ENCODE measurements at places on chromosomes 7 and 10.

GRCh38 chr7:116812860-116813259 is 49.5 kb upstream of the CAPZA2 start:
- H3K27me3 ChIP-seq = no peaks in the 10 kb centered on the region
- H3K4me1 ChIP-seq = peaks cover 8% of the 10 kb centered on the region
- DNase-seq = no peak
- no peak overlapping the region for H3K27ac ChIP-seq
- no peak overlapping the region for H3K4me3 ChIP-seq

DNA sequence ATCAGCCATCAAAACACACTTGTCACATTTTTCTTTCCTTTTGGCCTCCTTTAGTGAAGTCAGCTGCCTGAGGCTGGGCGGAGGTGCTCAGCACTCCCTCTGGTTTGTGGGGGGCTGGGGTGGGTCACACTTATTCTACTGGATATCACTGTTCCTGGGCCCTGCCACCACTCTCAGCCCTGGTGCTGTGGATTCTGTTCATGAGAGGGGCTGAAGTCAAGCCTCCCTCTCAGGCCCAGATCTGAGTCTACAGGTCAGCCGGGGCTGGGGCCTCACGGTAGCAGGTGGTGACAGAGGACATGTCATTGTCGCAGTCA is 180.8 kb upstream of the TNS3 start:
- no peaks in the 10 kb centered on the region for H3K4me1 ChIP-seq
- no peak overlapping the region for H3K27ac ChIP-seq
- H3K36me3 ChIP-seq = no peaks in the 10 kb centered on the region
- DNase-seq = no peak
- no peak overlapping the region for H3K4me3 ChIP-seq

DNA sequence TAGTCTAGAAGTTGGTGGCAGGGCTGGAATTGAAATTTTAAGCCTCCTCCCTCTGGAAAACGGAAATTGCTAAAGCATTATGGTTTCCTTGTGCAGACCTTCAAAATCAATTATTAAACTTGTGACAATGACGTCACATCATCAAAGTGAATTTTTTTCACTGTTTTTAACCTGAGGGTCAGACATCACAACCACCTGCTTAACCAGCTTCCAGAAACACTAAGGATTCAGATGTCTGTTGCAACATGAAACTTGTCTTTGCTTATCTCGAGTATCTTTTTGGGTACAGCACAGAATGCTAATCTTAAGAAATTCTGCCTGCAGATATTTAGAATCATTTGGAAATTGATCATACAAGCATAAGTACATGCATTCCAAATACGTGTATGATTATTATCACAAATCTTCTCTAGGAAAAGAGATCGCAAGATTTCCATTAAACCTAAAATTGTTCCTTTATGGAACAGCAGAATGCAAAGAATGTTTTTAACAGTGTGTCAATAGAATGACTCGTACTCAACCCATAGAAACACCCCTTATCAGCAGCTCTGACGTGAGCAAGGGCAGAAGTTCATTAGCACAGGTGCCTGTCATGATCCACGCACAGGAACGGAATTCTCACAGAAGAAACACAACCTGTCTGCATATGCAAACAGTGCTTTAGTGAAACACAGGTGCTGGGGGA is 4.1 kb upstream of the GTPBP4 start:
- no peak overlapping the region for H3K4me3 ChIP-seq
- no peaks in the 10 kb centered on the region for H3K27me3 ChIP-seq
- peak overlapping the region; percentile 49 for H3K27ac ChIP-seq
- DNase-seq = no peak
- H3K4me1 ChIP-seq = peaks cover 9% of the 10 kb centered on the region
- H3K36me3 ChIP-seq = no peaks in the 10 kb centered on the region

DNA sequence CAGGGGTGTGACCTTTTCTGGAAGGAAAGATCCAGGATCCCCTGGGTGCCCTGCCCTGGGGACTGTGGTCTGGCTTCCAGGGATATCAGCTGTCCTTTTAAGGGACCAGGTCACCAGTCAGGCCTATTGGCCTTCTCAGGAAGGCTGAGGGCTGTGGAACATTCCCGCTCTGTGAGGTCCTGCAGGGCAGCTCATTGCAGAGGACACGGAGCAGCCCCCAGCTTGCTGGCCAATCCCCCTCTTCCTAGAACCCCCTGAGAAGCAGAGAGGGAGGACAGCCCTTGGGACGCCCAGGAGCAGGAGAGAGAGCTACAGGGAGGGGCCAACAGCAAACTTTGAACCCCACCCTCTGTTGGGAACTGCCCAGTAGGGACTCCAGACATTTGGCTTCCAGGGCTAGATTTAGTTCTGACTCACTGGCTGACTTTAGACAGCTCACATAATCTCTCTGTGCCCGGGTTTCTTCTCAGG is 67.9 kb upstream of the COL13A1 start:
- H3K4me3 ChIP-seq = no peak overlapping the region
- H3K27ac ChIP-seq = no peak overlapping the region
- no peaks in the 10 kb centered on the region for H3K36me3 ChIP-seq
- H3K27me3 ChIP-seq = no peaks in the 10 kb centered on the region
- DNase-seq = no peak

- H3K4me3 ChIP-seq = no peak overlapping the region
- no peaks in the 10 kb centered on the region for H3K36me3 ChIP-seq
- no peaks in the 10 kb centered on the region for H3K27me3 ChIP-seq
- no peak overlapping the region for H3K27ac ChIP-seq
- no peak for DNase-seq
These were observed 265.9 kb upstream of the ZMIZ1 start for GRCh38 chr10:78802866-78803265.

GRCh38 chr7:88169717-88170320 is 50.0 kb downstream of the SRI start:
- no peaks in the 10 kb centered on the region for H3K36me3 ChIP-seq

DNA sequence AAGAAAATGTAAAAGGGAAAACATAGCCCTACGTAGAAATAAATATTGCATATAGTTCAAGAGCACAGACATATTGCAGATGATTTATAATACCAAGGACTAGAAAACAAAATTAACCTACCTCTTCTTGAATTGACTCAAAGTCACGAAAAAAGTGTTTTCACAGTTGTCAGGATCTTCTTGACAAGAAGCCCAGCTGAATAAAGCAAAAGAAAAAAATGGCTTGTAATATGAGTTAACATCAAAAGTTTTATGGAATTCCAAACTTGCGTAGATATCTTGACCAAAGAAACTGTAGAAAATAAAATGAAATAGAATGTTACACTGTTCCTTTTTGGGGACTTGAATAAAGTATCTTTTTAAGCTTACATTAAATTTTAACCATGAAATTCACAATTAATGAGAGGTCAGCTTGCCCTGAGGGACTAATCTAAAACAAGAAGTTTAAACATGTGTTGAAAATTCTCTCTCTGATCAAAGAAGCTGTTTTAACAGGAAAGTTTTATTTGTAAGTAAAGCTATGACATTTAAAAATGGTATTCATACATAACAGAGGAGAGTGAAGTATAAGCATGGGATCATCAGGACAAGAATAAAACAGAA is 133.1 kb upstream of the SEMA3C start:
- no peaks in the 10 kb centered on the region for H3K36me3 ChIP-seq
- no peak overlapping the region for H3K4me3 ChIP-seq
- H3K27me3 ChIP-seq = no peaks in the 10 kb centered on the region
- no peak for DNase-seq
- no peak overlapping the region for H3K27ac ChIP-seq

DNA sequence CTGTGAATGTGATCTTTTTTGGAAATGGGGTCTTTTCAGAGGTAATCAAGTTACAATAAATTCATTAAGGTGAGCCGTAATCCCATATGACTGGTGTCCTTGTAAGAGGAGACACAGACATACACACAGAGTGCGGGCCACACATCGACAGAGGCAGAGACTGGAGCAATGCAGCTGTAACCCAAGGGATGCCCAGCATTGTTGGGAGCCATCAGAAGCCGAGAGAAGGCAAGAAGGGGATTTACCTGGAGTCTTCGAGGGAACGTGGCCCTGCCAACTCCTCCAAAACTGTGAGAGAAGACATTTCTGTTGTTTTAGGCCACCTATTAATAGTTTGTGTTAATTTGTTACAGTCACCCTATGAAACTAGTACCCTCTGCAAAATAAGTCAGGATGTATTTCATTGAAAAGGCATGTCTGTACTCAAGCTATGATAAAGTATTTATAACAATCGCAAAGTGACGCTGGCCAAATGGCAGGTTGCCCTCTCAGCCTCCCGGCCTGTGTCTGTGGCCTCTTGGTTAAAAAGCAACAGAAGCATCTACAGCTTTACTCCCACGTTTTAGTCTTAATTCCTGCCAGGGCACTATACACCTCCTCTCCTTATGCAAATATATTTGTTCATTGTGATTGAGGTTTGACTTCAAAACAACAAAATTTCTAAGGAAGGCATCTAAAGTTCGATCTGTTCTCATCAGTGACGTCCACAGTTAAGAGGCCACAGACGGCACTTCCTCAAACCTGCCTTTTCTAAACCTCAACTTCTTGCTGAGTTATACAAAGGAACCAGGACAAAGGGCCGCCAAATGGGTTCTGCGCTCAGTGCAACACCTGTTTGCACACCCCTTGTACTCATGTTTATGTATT is 46.8 kb downstream of the HIPK2 start:
- H3K27ac ChIP-seq = peak overlapping the region; percentile 21
- peaks cover 29% of the 10 kb centered on the region for H3K4me1 ChIP-seq
- no peaks in the 10 kb centered on the region for H3K27me3 ChIP-seq
- DNase-seq = peak; percentile 88

DNA sequence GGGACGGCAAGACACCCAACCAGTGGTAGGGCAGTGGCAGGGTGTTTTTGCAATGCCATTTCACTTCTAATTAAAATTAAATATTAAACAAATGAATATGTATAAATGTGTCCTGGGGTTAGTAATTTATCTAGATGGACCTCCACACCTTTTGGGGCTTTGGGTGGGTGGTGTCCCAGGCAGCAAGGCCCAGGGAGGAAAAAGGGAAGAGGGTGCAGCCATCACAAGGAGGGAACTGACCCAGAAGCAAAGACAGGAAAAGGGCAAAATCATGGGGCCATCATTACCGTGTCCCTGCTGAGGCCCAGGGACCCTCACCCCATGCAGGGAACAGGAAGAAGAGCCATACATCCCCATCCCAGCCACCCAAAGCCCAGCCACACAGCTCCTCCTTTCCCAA is 204.6 kb downstream of the GRID1 start:
- no peak for DNase-seq
- no peaks in the 10 kb centered on the region for H3K4me1 ChIP-seq
- no peaks in the 10 kb centered on the region for H3K36me3 ChIP-seq
- no peaks in the 10 kb centered on the region for H3K27me3 ChIP-seq
- no peak overlapping the region for H3K4me3 ChIP-seq

- no peaks in the 10 kb centered on the region for H3K4me1 ChIP-seq
- H3K36me3 ChIP-seq = peaks cover 13% of the 10 kb centered on the region
- H3K27ac ChIP-seq = no peak overlapping the region
- DNase-seq = no peak
These were observed 17.1 kb downstream of the OGDHL start for GRCh38 chr10:49744924-49745605.

DNA sequence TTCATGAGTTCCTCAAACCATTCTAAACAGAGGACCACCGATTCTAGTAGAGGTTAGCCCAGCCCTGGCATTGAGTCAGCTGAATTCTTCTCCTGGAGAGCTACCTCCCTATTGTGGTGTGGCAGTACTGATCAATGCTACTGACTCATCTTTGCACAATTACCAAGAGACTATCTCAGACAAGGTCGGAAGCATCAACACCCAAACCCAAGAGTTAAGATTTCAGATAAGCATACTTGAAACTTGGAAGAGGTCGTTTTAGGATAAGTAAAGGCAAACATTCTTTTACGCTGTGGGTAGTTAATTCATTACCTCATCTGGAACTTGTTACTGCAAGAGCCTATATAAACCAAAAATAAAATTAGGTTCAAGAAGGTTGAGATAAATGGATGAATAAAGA is 154.6 kb upstream of the NRBF2 start:
- no peak overlapping the region for H3K27ac ChIP-seq
- no peaks in the 10 kb centered on the region for H3K4me1 ChIP-seq
- DNase-seq = peak; percentile 40
- no peaks in the 10 kb centered on the region for H3K36me3 ChIP-seq
- H3K4me3 ChIP-seq = no peak overlapping the region

GRCh38 chr7:139054101-139054500 is 18.3 kb upstream of the ZC3HAV1L start:
- H3K4me1 ChIP-seq = no peaks in the 10 kb centered on the region
- no peak overlapping the region for H3K4me3 ChIP-seq
- no peaks in the 10 kb centered on the region for H3K27me3 ChIP-seq
- H3K27ac ChIP-seq = no peak overlapping the region
- H3K36me3 ChIP-seq = no peaks in the 10 kb centered on the region

GRCh38 chr7:149791-150636 is 42.4 kb upstream of the FAM20C start:
- no peak for DNase-seq
- peaks cover 24% of the 10 kb centered on the region for H3K4me1 ChIP-seq
- H3K27ac ChIP-seq = peak overlapping the region; percentile 93
- no peaks in the 10 kb centered on the region for H3K36me3 ChIP-seq
- H3K27me3 ChIP-seq = no peaks in the 10 kb centered on the region

DNA sequence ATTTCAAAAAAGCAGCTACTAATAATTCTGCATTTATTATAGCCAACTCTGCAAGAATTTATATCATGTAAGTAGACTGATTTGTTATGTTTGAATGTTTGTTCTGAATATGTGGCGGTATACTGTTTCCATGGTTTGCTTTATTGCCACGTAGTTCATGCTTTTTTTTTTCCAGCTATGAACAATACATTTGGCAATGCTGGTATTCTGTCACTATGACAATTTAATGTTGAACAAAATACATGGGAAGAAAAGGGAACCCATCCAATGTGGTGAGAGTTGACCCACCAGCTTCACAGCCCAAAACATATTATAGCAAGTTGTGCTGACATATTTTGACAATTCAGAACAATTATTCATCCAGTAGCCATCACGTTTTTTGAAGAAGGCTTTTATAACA is 145.6 kb downstream of the CCDC71L start:
- no peak overlapping the region for H3K27ac ChIP-seq
- H3K36me3 ChIP-seq = no peaks in the 10 kb centered on the region
- no peaks in the 10 kb centered on the region for H3K27me3 ChIP-seq
- DNase-seq = no peak
- H3K4me1 ChIP-seq = no peaks in the 10 kb centered on the region

- H3K27ac ChIP-seq = no peak overlapping the region
- DNase-seq = peak; percentile 8
- H3K4me3 ChIP-seq = no peak overlapping the region
- peaks cover 12% of the 10 kb centered on the region for H3K4me1 ChIP-seq
- H3K36me3 ChIP-seq = no peaks in the 10 kb centered on the region
These were observed 159.1 kb upstream of the YAE1 start for GRCh38 chr7:39407137-39407536.

DNA sequence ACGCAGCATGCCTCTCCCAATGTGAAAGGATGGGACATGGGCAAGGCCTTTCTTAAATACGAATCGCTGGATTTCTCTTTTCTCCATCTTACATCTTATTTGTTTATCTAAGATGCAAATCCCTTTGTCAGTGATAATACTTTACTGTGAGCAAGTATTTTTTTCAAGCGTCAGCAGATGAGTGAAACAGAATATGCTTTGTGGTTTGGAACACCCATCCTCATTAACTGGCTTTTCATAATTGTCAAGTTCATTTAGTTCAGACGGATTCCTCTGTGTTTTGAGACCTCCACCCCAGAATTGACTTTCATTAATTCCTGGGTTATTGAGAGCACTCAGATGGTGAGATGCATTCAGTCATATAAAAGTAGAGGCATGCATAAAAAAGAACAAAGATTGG is 149.8 kb downstream of the NSUN6 start:
- H3K27ac ChIP-seq = no peak overlapping the region
- H3K36me3 ChIP-seq = peaks cover 18% of the 10 kb centered on the region
- DNase-seq = no peak
- no peaks in the 10 kb centered on the region for H3K27me3 ChIP-seq

GRCh38 chr10:11617233-11617632 is 5.8 kb upstream of the USP6NL start:
- H3K27me3 ChIP-seq = no peaks in the 10 kb centered on the region
- no peak overlapping the region for H3K4me3 ChIP-seq
- peaks cover 7% of the 10 kb centered on the region for H3K4me1 ChIP-seq
- DNase-seq = no peak
- no peak overlapping the region for H3K27ac ChIP-seq
